Anterior cingulate cortex (tissue), 58 donors: ENCODE measurements at places on chromosomes 2 and 18.
A peak's percentile ranks its signal among the peaks of the same experiment; 100 is the strongest.

GRCh38 chr2:120993661-120994060, 258.0 kb downstream of the GLI2 start:
- DNase-seq, result no peak

DNA sequence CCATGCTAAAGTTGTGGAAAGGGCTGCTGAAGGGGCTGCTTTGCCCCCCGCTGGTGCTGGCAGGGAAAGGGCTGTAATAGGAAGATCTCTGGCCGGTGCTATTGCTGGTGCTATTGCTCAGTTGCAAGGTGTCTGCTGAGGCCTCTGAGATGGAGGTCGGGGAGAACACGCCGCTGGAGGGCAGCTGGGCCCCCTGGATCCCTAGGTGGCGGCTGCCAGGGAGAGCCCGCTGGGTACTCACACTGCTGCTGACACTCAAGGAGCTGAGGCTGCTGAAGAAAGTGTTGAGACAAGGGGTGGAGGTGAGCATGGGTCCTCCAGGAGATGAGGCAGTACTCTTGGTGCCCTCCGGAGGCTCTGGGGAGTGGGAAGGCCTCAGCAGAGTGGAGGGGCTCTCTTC, 4.2 kb downstream of the FOXI3 start:
- DNase-seq, result no peak

DNA sequence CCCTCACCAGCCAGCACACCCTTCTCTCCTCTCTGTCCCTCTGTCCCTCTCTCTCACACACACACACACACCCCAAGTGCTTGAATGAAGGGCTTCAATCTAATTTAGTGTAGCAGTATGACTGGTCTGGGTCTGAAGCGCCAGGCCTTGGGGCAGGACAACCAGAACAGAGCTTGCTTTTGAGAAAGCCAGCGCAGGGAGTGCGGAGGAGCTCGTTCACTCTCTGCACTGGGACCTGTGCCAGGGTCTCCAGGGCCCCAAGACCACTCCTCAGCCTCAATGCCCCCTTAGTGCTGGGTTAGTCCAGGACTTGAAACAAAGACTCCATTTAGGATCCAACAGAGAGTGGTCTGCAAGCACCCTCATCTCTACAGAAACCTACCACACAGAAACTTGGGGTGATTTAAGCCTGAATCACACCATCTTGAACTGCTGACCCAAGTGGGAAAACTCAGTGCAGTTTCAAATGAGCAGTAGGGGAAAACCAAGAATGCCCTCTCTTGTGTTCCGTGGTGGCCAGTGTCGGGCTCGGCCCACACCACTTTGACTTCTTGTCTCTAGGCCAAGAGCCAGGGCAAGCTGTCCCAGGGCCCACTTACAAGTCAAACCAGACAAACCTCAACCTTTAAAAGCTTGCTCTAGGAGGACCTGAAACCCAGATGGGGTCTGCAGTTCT, 66.6 kb upstream of the WIPF1 start:
- no peak for DNase-seq

GRCh38 chr18:53114441-53114840, 774.4 kb downstream of the DCC start:
- DNase-seq, result no peak

- no peak for DNase-seq
Measured at GRCh38 chr2:219445220-219445640, 10.6 kb downstream of the SPEG start.

GRCh38 chr2:207891086-207891844, 121.6 kb upstream of the FZD5 start:
- no peak for DNase-seq

DNA sequence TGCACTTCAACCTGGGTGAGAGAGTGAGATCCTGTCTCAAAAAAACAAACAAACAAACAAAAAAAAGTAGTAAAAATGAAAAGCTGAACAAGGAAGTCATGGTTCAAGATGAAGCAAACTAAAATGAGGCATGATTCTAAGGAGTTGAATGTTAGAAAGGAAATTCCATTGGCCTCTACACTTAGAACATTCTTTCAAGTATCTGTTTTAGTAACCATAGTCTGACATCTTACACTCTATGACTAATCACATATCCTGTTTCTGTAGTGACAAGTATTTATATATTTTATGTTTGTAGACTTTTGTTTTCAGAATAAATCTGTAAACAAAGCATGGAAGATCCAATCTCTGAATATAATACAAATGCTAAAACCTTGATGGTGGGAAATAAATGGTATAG, 164.1 kb downstream of the KIAA1328 start:
- DNase-seq, result no peak

- no peak for DNase-seq
Measured at GRCh38 chr2:108637304-108637669, 82.0 kb upstream of the RANBP2 start.

DNA sequence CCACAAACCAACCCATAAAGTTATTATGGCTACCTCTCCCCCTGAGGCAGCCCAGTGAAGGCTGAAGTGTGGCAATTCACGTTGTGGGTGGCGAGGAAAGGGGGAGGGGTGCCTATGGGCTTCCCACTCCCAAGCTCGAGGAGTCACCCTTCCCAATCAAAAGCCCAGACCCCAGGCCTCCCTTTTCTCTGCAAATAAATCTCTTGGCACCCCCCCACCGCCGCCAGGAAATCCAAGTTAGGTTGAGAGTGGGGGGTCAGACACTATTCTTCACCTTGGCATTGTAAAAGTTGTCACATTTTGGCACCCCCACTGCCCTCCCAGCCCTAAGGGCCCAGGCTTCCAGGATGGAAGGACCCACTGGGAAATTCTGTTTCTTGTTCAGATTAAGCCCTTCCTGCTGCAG, 6.9 kb downstream of the ANKRD53 start:
- DNase-seq, result no peak

DNA sequence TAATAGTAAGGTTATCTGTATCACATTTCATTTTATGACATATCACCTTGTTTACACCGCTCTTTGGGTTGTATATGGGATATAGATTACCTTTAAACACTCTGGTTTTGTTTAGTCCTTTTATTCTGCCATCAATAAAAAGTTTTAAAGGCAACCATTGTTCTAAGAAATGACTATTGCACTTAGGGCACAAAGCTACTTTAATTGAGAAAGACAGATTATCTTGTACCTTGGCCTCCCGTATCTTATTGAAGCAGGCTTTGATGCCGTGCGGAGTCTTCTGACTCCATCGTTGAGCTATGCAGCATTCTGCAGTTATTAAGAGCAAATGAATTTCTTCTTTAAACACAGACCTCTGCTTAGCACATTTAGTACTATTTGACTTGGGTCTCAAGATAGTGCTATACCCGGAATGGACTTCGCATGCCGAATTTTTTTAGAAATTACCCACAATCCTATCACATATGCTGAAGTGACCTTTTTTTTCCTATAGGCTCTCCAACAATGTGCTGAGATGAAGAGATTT, 16.7 kb downstream of the PKDCC start:
- no peak for DNase-seq

DNA sequence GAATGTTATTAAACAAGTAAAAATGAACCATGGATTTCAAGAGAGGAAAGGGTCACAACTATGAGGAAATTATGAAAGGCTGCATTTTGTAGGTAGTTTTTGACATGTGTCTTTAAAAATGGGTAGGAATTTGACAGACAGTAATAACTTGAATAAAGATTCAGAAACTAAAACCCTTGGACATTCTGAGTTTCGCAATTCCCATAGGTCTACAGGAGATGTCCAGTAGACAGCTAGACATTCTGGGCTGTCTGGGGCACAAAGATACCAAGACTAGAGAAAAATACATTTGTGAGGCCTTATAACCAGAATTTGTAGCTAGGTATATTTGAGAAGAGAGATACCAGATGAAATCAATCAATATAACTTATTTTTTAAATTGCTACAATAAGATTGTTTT, 42.3 kb downstream of the DNAJC10 start:
- DNase-seq, result no peak

- DNase-seq, result no peak
Measured at GRCh38 chr18:24827501-24827900, 367.1 kb downstream of the HRH4 start.

DNA sequence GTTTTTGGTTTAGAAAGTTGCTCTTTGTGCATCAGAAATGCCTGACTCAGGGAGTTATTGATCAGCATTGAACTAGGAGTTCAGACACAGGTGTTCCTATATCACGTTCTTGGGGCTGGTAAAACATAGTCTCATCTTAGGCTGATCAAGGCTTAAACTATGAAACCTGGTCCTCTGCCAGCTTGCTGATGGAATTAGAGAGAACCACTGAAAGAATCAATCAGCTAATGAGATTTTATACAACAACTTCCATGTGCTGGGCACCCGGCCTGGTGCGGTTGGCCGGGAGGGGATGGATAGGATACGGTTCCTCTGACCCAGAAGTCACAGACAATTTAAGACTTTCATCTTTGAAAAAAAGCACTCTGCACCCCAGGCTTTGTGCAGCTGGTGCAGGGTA, 164.9 kb downstream of the RDH14 start:
- DNase-seq, result no peak

DNA sequence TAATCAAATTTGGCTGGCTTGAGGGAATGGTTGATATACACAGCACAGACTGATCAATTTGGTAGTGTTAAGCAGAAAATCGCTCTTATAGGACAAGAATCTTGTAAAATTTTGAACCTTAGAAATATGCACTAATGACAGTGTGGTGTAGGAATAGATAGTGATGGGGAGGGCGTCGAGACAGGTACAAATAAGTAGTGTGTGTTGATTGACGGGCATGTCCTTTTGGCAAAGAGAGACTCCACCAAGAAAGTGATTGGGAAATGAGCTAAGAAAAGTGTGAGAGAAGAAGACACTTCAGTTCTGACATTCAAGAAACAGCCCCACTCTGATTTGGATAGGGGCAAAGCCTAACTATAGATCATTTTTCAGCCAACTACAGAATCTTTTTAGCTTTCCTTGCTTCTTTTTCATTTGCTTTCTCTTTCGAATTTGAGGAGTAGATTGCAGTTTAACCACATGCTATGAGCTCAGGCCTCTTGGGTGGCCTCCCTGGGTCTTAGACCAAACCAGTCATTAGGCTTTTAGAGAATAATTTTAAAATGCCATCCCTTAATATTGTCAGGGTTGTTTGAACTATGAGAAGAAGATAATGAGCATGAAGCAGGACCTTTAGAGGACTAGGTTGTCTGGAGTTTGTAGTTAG, 127.1 kb downstream of the CERS6 start:
- DNase-seq, result no peak

DNA sequence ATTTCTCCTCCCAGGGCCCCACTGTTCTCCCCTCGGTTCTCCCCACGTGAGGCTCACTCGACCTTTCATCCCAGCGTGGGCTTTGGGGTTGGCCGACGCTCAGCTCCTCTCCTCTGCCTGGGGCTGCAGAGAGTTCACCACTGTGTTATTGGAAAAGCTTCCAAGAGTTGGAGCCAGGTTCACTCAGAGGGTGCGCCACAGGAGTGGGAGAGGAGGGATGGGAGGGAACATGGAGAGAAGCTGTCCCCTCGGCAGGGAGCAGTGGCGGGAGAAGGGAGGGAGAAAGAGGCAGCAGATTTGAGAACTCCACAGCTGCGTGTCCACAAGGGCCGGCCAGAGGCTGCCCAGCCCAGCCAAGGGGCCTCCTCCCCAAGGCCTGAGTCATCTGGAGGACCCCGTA, 197.1 kb upstream of the SMAD2 start:
- DNase-seq, result no peak

GRCh38 chr2:203858176-203858575, 9.4 kb upstream of the CTLA4 start:
- no peak for DNase-seq

DNA sequence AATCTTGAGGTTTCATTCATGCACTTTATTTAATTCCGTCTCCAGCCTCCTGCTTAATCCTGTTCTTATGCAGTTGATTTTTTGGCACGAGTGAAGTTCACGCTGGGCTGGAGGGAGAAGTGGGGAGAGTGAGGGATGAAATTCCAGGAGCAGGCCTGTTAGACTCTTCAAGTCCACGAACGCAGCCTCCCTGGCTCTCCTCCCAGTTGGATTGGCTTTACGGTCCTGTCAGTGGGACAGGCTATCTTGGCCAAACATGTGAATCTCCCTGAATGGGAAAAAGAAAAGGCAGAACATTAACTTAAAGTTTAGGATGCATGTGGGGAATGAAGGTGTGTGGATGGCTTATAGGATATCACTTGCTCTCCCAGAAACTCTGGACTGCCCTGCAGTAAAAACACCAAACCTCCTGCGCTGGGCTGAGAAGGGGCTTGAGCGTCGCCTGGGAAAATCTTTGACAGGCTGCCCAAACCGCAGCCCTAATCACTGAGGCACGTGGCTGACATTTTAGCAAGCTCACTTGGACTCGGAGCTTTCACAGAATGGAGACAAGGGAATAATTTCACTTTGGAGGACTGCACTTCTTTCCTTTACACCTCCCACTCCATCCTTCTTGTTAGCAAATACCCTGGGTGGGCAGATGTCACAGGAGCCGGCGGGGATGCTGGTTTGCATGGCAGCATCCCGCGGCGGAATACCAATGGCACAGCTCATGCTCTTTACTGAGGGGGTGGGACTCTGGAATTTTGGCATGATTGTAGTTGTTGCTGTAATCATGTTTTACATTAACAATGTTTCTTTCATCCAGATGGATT, 93.9 kb downstream of the ACKR3 start:
- DNase-seq, result peak; percentile 4

DNA sequence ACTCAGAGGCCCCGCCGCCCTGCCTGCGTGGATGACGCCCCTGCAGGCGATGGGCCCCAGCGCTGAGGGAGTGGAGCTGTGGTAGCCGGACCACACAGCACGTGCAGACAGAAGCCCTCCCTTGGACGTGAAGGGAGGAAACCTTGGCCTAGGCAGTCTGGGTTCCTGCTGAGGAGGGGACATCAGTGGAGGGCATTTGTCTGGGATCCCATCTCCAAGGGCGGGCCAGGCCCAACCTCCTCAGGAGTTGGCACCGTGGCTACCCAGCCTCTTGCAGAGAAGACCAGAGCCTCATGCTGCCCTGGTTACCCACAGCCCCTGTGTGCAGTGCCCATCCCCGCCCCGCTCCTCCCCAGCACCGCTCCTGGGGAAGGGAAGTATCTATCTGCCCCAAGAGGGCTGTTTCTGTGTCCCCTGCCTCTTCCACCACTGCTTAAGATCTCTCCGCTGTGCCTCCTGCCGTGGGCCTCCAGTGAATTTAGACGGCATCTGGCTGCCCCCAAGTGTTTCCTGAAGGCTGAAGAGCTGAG, 241.8 kb downstream of the KLHL29 start:
- no peak for DNase-seq

DNA sequence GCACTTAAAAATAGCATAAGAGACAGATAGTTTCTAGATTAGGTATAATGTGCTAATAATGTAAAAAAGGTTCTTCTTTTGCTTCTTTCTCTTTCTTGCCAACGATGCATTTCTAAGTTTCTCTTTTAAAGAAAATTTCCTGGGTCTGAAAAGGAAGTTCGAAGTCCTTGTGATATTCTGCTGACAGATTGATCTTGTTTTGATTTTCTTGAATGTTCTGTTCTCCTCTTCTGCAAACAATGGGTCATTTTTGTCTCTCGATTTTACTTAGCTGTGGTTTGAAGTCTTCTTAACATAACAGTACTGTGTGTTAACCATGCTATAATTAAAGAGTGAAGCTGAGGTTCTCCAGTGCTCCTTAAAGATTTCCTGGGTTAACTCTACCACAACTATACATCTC, 61.1 kb upstream of the ACYP2 start:
- DNase-seq, result no peak

- DNase-seq, result no peak
Measured at GRCh38 chr18:79517341-79517740, 121.6 kb downstream of the NFATC1 start.

- no peak for DNase-seq
Measured at GRCh38 chr2:234932591-234933168, 19.1 kb upstream of the SH3BP4 start.

GRCh38 chr18:36337679-36338402, 40.3 kb downstream of the FHOD3 start:
- no peak for DNase-seq
